ENCODE measurements at places on chromosomes 16 and 17.
A peak's percentile ranks its signal among the peaks of the same experiment; 100 is the strongest.

- no peak for DNase-seq
Observed at GRCh38 chr17:9408868-9409829, 166.5 kb downstream of the STX8 start.

DNA sequence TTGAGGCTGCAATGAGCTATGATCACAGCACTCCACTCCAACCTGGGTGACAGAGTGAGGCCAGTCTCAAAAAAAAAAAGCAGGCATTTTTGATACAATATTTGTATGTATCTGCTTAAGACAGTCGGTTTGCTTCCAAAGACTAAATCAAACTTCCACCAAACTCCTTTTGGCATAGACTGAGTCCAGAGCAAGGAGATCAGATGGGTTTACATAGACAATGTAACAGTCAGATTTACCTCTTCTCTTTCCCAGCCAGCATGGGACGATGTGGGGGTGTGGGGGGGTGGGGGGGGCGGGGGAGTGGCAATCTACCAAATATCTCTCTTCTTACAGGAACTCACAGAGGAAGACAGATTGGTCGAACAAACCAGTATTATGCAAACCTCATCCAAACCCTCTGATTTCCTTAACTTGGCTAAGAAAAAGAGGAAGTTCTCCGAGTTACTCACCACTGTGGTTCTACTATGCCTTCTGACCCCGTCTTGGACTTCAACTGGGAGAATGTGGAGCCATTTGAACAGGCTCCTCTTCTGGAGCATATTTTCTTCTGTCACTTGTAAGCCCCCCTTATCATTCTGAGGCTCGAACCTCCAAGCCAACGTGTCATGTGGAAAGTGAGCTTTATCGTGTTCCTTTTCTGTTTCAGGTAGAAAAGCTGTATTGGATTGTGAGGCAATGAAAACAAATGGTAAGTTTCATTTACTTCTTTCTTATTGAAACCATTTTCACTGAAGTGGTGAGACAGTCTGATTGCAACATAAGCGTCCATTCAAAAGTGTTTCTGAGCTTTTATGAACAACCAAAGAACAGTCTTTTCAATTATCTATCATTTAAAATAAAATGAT is at the start of gene MILR1:
Gene MILR1 (plus strand): TSS at position 451 of the 848 bp plus-strand sequence. CDS start 54 bp downstream, at position 505.
- DNase-seq, result no peak

- no peak for DNase-seq
Observed at GRCh38 chr16:50313596-50314478, 47.5 kb downstream of the ADCY7 start.

GRCh38 chr17:37774504-37774903 is 29.6 kb upstream of the HNF1B start:
- DNase-seq, result no peak

- DNase-seq, result no peak
Observed at GRCh38 chr17:41586863-41587495, at the start of gene KRT14. TSS of gene KRT14 (minus strand) at chr17:41586895. CDS start at chr17:41586834, 61 bp downstream.

DNA sequence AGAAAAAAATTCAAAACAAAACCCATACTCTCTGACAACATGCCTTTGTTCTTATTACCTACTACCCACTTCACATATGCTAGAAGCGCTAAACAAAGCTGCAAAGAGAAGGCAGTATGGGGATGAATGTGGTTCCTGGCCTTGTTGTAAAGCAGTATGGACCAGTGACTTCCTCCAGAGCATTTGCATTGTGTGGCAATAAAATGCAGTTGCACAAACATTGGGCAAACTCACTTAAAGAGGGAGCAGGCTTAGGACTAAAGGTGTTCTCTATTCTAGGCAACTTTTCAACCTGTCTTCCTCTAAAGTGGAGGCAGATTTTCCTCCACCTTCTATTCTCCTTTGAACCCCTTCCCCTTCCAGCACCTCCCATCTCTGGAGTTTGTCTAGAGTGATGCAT is 17.1 kb downstream of the TMIGD1 start:
- DNase-seq, result no peak

GRCh38 chr17:16938031-16938430 is 33.9 kb downstream of the TNFRSF13B start:
- peak; percentile 32 for DNase-seq

GRCh38 chr16:75922250-75922649 is 196.0 kb upstream of the CPHXL start:
- DNase-seq, result no peak

All from ecto neural progenitor cell (in vitro differentiated cells).